ENCODE measurements at places on chromosomes 1 and 21.
A peak's percentile ranks its signal among the peaks of the same experiment; 100 is the strongest.

DNA sequence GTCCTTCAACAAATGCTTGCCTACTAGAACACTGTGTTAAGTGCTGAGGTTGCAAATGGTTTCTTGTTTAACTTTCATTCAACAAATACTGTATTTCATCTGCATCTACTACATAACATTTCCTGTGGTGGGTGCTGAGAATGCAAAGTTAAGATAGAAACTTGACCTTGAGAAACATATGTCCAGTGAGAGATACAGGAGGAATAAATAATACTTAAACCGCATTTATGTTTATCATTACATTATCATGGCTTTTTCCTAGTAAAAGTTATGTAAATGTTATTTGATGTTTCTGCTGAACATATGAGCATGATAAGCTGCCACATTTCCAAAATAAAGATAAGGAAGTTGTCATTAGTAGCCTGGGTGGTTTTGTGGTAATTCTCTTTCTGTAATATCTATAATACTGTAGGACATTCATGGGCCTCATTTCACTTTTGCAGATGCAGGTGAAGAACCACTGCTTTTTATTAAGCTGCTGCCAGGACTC lies 590.4 kb downstream of the PLPP3 start:
- DNase-seq, result no peak

- no peak for DNase-seq
Observed at GRCh38 chr1:221328371-221328770, 413.5 kb downstream of the DUSP10 start.

- DNase-seq, result no peak
Observed at GRCh38 chr21:41975391-41976272, 21.8 kb upstream of the C2CD2 start.

DNA sequence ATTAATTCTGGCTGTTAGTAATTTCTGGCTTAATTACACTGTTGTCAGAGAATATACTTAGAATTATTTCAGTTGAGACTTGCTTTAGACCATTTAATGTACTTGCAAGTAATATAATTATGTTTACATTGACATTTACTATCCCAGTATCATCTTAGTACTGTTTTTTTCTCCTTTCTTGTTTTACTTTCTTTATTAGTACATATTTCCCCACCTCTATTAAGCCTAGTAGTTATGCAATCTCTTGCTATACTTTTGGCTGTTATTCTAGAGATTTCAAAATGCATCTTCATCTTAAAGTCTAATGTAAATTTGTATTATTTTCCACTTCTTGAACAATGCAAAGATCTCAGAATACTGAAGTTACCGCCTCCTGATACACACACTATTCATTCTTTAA lies 24.4 kb downstream of the BRWD1 start:
- DNase-seq, result no peak

DNA sequence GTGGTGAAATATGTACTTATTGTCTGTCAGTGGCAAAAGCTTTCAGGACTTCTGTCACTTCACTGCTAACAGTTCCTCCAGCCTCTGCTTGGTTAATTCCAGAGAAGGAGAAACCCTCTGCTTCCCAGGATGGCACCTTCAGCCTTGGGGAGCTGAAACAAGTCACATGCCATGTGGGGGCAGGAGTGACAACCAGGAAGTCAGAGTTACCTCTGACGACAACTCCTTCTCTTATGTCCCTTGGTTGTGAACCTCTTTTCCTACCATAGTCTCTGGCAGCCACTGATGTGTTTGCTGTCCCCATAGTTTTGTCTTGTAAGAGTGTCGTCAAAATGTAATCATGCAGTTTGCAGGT lies 53.6 kb downstream of the FCRL5 start:
- no peak for DNase-seq

- no peak for DNase-seq
Observed at GRCh38 chr1:160125746-160126145, 10.2 kb downstream of the ATP1A2 start.

GRCh38 chr1:40745176-40745575 lies 38.4 kb upstream of the KCNQ4 start:
- no peak for DNase-seq

- peak; percentile 42 for DNase-seq
Observed at GRCh38 chr1:76330991-76331603, 256.6 kb downstream of the ST6GALNAC3 start.
